ENCODE measurements at places on chromosomes 5 and 9.

GRCh38 chr5:43785198-43785597, 182.2 kb downstream of the NNT start:
- no peak for DNase-seq

DNA sequence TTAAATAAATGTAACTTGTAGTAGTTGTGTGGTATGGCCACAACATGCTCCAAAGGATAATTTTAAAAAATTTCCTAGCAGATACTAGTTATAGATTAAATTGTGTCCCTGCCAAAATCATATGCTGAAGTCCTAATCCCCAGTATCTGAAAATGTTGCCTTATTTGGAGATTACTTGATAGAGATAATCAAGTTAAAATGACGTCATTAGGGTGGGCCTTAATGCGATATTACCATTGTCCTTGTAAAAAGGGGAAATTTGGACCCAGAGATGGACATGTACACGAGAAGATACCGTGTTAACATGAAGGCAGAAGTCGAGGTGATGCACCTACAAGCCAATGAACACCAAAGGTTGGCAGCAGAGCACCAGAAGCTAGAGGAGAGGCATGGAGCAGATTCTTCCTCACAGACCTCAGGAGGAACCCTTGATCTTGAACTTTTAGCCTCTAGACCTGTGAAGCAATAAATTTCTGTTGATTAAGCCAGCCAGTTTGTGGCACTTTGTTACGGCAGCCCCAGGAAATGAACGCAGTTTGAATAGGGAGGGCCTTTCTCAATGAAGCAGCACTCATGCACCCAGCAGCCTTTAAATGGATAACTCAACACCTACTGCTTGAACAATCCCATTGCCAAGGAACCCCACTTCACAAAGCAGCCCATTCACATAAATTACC, 148.9 kb downstream of the ARHGAP26 start:
- DNase-seq: no peak

DNA sequence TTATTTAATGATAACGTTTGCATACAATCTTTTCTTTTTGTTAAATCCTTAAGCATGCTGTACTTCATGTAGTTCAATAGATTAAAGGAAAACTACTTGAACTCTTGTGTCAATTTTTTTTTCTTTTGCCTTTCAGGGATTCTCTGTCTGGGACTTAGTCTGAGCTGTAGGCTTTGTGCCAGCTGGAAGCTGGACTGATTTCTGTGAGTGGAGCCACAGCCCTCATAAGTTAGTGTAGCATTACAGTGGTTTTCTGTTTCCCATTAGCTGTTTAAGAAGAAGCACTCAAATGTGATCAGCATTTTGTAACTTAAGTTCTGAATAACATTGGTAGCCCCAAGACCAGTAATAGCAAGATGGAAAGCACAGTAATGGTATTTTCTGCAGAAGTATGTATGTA, 330.6 kb upstream of the MEF2C start:
- no peak for DNase-seq

- no peak for DNase-seq
These were observed 3.6 kb downstream of the RPL12 start for GRCh38 chr9:127447416-127448111.
